ENCODE measurements at places on chromosomes 12 and 14. TPM values are rescaled to one million over a fixed set of nuclear protein-coding genes. Genes with fewer than 3 reads are reported as not detected.

TMEM179 gene
- 0.25 TPM for total RNA-seq

PPFIA2 gene
- 6.2 TPM for total RNA-seq

NEDD8 gene
- total RNA-seq = 163 TPM

ZC2HC1C gene
- total RNA-seq = 1.8 TPM

PLA2G1B gene
- not detected for total RNA-seq

RABGGTA gene
- 17.9 TPM for total RNA-seq

CLEC1B gene
- total RNA-seq = not detected

AICDA gene
- not detected for total RNA-seq

NFE2 gene
- total RNA-seq = not detected

MDM2 gene
- 96.2 TPM for total RNA-seq

CGRRF1 gene
- 18.8 TPM for total RNA-seq
